ENCODE measurements at places on chromosomes 16 and 17. TPM values are rescaled to one million over a fixed set of nuclear protein-coding genes. Genes with fewer than 3 reads are reported as not detected.

Gene PLD6
- total RNA-seq = 19.5 TPM

Gene TMEM92
- not detected for total RNA-seq

Gene CA7
- total RNA-seq = not detected

Gene CDH11
- total RNA-seq = not detected

Gene RAC3
- 5.1 TPM for total RNA-seq

Gene RNF222
- total RNA-seq = 0.22 TPM

Gene RTN4RL1
- 0.80 TPM for total RNA-seq

GRCh38 chr16:66247516-66248481 lies 118.7 kb upstream of the CDH5 start:
- H3K27me3 ChIP-seq = no peaks in the 10 kb centered on the region
- no peaks in the 10 kb centered on the region for H3K36me3 ChIP-seq
- DNase-seq = no peak
- H3K27ac ChIP-seq = no peak overlapping the region
- no peaks in the 10 kb centered on the region for H3K4me1 ChIP-seq

- peaks cover 54% of the 10 kb centered on the region for H3K4me1 ChIP-seq
- H3K36me3 ChIP-seq = peaks cover 16% of the 10 kb centered on the region
- peak; percentile 95 for DNase-seq
- H3K27me3 ChIP-seq = peaks cover 8% of the 10 kb centered on the region
- peak within 1 kb of the TSS; percentile 96 for H3K4me3 ChIP-seq
Measured at GRCh38 chr17:6651354-6651918, at the start of the genes C17orf100 and MED31. C17orf100 (plus strand) TSS chr17:6651762; CDS start chr17:6651914, 152 bp downstream. MED31 (minus strand) TSS chr17:6651605; CDS start chr17:6651528, 77 bp downstream.

DNA sequence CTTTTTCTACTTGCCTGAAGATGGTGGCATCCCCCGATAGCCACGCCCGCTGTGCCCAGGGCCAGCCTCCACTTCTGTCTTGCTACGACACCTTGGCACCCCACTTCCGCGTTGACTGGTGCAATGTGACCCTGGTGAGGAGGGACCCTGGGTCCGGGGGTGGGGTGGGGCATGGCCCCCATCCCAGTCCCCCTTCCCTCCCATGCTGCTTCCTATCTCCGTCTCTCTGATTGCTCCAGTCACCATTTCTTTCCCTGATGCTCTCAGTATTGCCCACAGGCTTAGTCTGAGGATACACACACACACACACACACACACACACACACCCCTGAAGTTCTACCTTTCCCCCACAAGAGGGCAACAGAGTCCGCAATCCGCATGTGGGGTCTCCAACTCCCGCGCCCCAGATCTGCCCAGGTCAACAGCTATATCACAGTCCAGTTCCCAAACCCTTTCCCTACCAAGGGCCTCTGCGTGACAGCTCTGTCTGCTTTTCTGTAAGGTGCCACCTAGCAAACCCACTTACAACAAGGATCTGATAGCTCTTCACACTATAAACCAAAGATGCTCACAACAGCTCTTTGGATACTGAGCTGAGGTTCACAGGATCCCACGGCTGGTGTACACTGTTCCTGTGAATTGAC lies 3.4 kb downstream of the SGCA start:
- H3K27me3 ChIP-seq = no peaks in the 10 kb centered on the region
- H3K36me3 ChIP-seq = no peaks in the 10 kb centered on the region
- H3K4me1 ChIP-seq = peaks cover 14% of the 10 kb centered on the region
- peak overlapping the region; percentile 63 for H3K27ac ChIP-seq
- H3K4me3 ChIP-seq = peak overlapping the region; percentile 38

- no peak overlapping the region for H3K4me3 ChIP-seq
- H3K4me1 ChIP-seq = peaks cover 9% of the 10 kb centered on the region
- no peak overlapping the region for H3K27ac ChIP-seq
Measured at GRCh38 chr16:57412584-57412983, 8.0 kb downstream of the CCL17 start.

- DNase-seq = no peak
- H3K4me3 ChIP-seq = no peak overlapping the region
- H3K4me1 ChIP-seq = no peaks in the 10 kb centered on the region
- no peaks in the 10 kb centered on the region for H3K36me3 ChIP-seq
- no peak overlapping the region for H3K27ac ChIP-seq
Measured at GRCh38 chr16:83266848-83267553, 540.8 kb upstream of the HSBP1 start.

GRCh38 chr17:29341726-29342125 lies 47.8 kb upstream of the NUFIP2 start:
- H3K4me3 ChIP-seq = no peak overlapping the region
- H3K36me3 ChIP-seq = no peaks in the 10 kb centered on the region
- no peak overlapping the region for H3K27ac ChIP-seq
- no peak for DNase-seq
- H3K4me1 ChIP-seq = no peaks in the 10 kb centered on the region
- no peaks in the 10 kb centered on the region for H3K27me3 ChIP-seq

GRCh38 chr16:70770626-70771552 lies 30.1 kb downstream of the VAC14 start:
- no peak overlapping the region for H3K4me3 ChIP-seq
- peaks cover 2% of the 10 kb centered on the region for H3K4me1 ChIP-seq
- no peak overlapping the region for H3K27ac ChIP-seq
- H3K27me3 ChIP-seq = no peaks in the 10 kb centered on the region

GRCh38 chr17:67377488-67378453 lies 690 bp downstream of the PITPNC1 start:
- no peaks in the 10 kb centered on the region for H3K27me3 ChIP-seq
- H3K4me3 ChIP-seq = peak overlapping the region; percentile 81
- H3K27ac ChIP-seq = peak overlapping the region; percentile 92
- peaks cover 46% of the 10 kb centered on the region for H3K4me1 ChIP-seq

DNA sequence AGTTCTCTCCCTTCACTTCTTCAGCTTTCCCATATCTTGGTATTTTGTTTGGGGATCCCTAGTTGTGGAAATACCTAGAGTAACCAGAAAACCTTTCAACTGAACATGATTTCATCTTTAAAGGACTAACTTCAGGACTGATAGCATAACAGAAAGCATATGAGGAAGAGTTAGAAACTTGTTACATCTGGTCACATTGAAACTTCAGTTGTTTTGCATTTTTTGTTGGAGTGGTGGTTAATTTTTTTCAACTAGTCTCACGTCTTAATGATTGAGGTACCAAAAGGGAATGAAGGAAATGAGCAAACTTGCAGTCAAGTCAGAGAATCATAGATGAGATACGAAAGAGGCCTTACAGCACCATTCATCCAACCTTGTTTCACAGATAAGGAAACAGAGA lies 49.6 kb downstream of the TANGO6 start:
- H3K4me3 ChIP-seq = no peak overlapping the region
- peaks cover 2% of the 10 kb centered on the region for H3K4me1 ChIP-seq
- H3K27ac ChIP-seq = no peak overlapping the region
- no peak for DNase-seq

GRCh38 chr16:71216714-71217113 lies 13.8 kb downstream of the HYDIN start:
- DNase-seq = no peak
- H3K27ac ChIP-seq = no peak overlapping the region
- no peak overlapping the region for H3K4me3 ChIP-seq
- peaks cover 19% of the 10 kb centered on the region for H3K27me3 ChIP-seq
- H3K36me3 ChIP-seq = no peaks in the 10 kb centered on the region

DNA sequence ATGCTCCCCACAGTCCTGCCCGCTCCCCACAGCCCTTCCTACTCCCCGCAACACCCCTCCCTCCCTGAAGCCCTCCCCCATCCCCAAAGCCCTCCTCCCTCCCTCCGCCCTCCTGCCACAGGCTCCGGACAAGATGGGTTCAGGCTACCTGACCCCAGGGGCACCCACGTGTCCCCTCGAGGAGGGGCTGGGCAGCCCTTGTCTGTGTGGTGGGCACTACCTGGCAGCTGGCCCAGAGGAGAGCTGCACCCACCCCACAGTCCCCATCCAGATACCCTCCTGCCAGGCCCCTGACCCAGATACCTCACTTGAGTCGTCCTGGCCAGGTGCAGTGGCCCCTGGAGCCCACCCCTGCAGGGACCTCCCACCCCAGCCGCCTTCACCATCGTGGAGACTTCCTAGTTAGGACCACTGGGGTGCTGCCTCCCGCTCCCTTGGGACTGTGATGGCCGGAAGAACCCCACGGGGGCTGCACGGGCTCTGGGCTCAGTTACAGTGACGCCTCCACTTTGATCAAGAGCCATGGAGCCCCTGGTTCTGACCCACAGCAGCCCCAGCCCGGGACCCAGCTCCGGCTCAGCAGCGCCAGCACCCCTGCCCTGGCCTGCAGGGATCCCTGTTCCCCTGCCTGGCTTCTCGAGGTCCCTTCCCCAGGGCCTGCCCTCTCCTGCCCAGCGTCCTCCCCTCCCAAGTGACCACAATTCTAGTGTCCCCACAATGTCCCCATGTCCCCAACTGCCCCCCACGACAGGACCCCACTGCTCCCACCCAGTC lies 806 bp downstream of the PERCC1 start:
- H3K4me1 ChIP-seq = no peaks in the 10 kb centered on the region
- H3K27me3 ChIP-seq = no peaks in the 10 kb centered on the region
- H3K36me3 ChIP-seq = no peaks in the 10 kb centered on the region
- peak overlapping the region; percentile 78 for H3K27ac ChIP-seq

GRCh38 chr16:89723279-89724250 lies 2.2 kb downstream of the ZNF276 start:
- peak; percentile 86 for DNase-seq
- H3K4me1 ChIP-seq = peaks cover 49% of the 10 kb centered on the region
- peak overlapping the region; percentile 97 for H3K4me3 ChIP-seq
- H3K27me3 ChIP-seq = no peaks in the 10 kb centered on the region
- peaks cover 26% of the 10 kb centered on the region for H3K36me3 ChIP-seq
- H3K27ac ChIP-seq = peak overlapping the region; percentile 95

GRCh38 chr17:21357281-21357680 lies 18.9 kb upstream of the KCNJ12 start:
- DNase-seq = no peak
- no peak overlapping the region for H3K4me3 ChIP-seq
- no peak overlapping the region for H3K27ac ChIP-seq
- H3K4me1 ChIP-seq = no peaks in the 10 kb centered on the region

- no peaks in the 10 kb centered on the region for H3K27me3 ChIP-seq
- no peak overlapping the region for H3K27ac ChIP-seq
Measured at GRCh38 chr16:8063159-8063558, 527.2 kb downstream of the TMEM114 start.

- no peak overlapping the region for H3K4me3 ChIP-seq
- H3K27ac ChIP-seq = no peak overlapping the region
- H3K4me1 ChIP-seq = peaks cover 13% of the 10 kb centered on the region
Measured at GRCh38 chr17:82844796-82845162, 5.0 kb upstream of the ZNF750 start.

- H3K36me3 ChIP-seq = no peaks in the 10 kb centered on the region
- no peak for DNase-seq
- H3K4me3 ChIP-seq = no peak overlapping the region
- no peaks in the 10 kb centered on the region for H3K27me3 ChIP-seq
Measured at GRCh38 chr16:82965808-82966207, 339.0 kb downstream of the CDH13 start.

- no peak for DNase-seq
- H3K4me1 ChIP-seq = peaks cover 21% of the 10 kb centered on the region
- H3K27me3 ChIP-seq = no peaks in the 10 kb centered on the region
Measured at GRCh38 chr17:50513495-50513894, 5.3 kb downstream of the MYCBPAP start.

GRCh38 chr17:2610195-2611175 lies 17.0 kb downstream of the PAFAH1B1 start:
- H3K4me1 ChIP-seq = peaks cover 43% of the 10 kb centered on the region
- no peak overlapping the region for H3K4me3 ChIP-seq
- H3K27me3 ChIP-seq = no peaks in the 10 kb centered on the region
- no peak overlapping the region for H3K27ac ChIP-seq
- DNase-seq = no peak

GRCh38 chr17:76184290-76184689 lies 43.2 kb upstream of the FOXJ1 start:
- no peaks in the 10 kb centered on the region for H3K27me3 ChIP-seq
- DNase-seq = no peak
- H3K36me3 ChIP-seq = peaks cover 44% of the 10 kb centered on the region
- H3K4me1 ChIP-seq = peaks cover 66% of the 10 kb centered on the region
- no peak overlapping the region for H3K4me3 ChIP-seq

DNA sequence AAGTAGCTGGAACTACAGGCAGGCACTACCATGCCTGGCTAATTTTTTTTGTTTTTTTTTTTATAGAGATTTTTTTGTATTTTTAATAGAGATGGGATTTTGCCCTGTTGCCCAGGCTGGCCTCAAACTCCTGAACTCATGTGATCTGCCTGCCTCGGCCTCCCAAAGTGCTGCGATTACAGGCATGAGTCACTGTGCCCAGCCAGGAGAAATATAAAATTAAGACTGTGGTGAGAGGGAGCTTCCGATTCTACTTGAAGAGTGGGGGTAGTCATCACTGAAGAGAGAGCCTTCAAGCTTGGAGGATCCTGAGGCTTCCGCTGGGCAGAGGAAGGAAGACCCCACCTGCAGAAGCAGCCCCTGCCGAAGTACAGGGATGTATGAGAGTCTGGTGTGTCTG lies 34.4 kb upstream of the RGS9 start:
- no peak overlapping the region for H3K4me3 ChIP-seq
- H3K36me3 ChIP-seq = no peaks in the 10 kb centered on the region
- no peak overlapping the region for H3K27ac ChIP-seq
- no peaks in the 10 kb centered on the region for H3K27me3 ChIP-seq
- H3K4me1 ChIP-seq = peaks cover 16% of the 10 kb centered on the region
- DNase-seq = no peak

- DNase-seq = no peak
- H3K27ac ChIP-seq = no peak overlapping the region
- peaks cover 4% of the 10 kb centered on the region for H3K27me3 ChIP-seq
- H3K36me3 ChIP-seq = peaks cover 2% of the 10 kb centered on the region
- H3K4me1 ChIP-seq = peaks cover 11% of the 10 kb centered on the region
Measured at GRCh38 chr17:82713071-82713723, 3.3 kb upstream of the FN3KRP start.

- H3K36me3 ChIP-seq = peaks cover 4% of the 10 kb centered on the region
- H3K4me1 ChIP-seq = peaks cover 33% of the 10 kb centered on the region
- no peak for DNase-seq
- H3K4me3 ChIP-seq = no peak overlapping the region
- H3K27me3 ChIP-seq = no peaks in the 10 kb centered on the region
- no peak overlapping the region for H3K27ac ChIP-seq
Measured at GRCh38 chr17:1559047-1560043, 3.2 kb downstream of the PITPNA start.
